ENCODE measurements at places on chromosomes 11 and 22.

GRCh38 chr11:11215058-11215815, 137.8 kb downstream of the CSNK2A3 start:
- DNase-seq, result no peak

DNA sequence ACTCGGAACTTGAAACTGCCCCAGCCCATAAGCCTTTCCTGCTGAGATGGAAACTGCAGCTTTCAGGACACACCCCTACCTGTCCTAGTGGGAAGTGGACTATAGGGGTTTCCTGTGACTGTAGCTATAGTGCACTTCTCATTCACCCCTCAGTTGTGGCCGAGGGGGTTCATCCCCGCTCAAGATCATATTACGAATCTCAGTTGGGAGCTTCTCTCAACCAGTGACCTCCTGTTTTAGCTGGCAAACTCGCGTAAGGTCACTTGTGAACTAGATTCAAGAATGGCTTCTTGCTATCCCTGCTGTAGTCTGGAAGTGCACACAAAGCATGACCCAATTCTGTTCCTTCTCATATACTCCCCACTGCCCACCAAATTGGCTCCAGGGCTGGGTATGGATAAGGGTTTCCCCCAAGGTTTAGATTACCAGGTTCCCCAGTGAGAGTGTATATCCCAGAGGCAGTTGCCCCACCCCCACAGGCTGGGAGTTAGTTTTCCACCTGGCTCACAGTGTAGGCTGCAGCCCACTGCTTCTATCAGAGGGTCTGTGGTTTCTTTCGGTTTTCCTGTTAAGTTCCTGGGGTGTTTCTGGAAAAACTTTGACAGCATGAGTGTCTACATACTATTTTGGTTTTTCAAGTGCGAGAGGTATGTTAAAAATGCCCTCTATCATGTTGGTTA, 812.9 kb downstream of the JRKL start:
- DNase-seq, result no peak

GRCh38 chr22:36107436-36107835, 53.1 kb downstream of the APOL3 start:
- no peak for DNase-seq

DNA sequence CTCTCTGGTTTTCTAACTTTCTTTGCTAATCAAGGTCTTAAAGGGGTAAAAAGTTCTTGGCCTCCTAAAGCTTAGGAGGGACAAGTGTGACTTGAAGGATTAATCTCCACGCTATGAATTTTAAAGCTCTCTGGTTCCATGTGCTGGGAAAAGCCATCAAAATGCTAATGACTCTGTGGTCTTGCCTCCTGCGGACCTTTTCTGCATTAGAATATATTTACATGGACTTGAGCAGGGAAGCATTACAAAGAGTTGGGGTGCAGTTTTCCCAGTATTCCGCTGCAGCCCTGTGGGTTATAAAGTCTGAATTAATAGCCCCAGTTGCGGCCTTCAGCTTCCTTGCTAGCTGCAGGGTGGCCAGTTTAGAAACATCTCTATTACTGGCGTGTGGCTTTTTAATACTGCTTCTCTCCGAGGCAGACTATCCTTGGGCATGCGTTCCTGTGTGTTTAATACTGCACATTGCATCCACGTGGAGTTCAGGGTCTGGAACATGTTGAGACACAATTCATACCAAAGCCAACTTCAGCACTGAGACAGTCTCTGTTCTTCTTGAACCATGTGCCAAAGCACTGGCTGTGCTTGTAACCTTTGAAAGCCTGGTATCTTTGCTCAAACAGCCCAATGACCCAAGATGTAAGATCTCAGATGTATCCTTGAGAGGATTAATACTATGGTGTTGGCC, 27.3 kb downstream of the TSPAN18 start:
- DNase-seq, result peak; percentile 31

DNA sequence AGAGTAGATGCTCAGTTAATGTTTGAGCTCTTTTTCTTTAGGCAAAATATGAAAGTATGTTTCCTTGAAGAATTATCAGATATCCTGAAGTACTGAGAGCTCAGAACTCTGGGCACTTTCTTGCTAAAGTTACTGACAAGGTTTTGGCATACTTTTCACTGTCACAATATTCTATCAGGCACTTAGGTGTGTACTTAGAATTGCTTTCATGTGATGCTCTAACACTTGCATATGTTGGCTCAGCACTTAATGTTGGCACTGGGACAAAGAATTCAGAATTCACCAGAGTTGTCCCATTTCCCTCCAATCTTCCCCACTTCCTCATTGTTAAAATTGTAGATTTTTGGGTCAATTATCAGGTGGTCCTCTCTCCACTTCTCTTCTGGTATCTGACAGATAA, 5.0 kb downstream of the MMP20 start:
- DNase-seq, result no peak

Data from GM03348 (cell line).